T-helper 2 cell treated with Interferon-gamma antibody and Interleukin-4, amounts not matched to agents 5 μg/mL and 100 μg/mL, for 36 hours (primary cell): ENCODE measurements at places on chromosomes 2 and 18.
A peak's percentile ranks its signal among the peaks of the same experiment; 100 is the strongest.

DNA sequence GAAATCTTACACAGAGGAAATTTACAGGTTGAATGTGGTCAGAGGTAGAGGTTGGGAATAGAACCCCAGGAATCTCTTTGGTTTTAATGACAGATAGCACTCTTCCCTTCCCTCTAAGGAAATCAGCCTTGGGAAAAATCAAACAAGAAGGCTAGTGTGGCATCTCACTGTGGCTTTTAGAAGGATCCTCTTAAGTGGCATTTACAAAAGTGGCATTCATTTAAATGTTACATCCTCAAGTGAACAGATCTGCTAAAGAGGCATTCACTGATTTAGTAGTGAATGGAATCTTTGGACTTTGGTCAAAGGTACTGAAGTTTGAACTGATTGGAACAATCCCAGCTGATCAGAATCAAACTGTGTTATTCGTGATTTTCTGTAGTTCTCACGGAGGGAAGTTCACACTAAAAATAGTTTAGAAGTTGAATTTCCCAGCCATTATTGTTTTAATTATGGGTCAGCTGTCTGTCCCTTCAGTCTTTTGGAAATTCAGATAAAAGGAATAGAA lies 136.5 kb upstream of the FN1 start:
- DNase-seq: no peak

GRCh38 chr2:235659767-235660322 lies 166.0 kb downstream of the AGAP1 start:
- no peak for DNase-seq

- peak; percentile 70 for DNase-seq
Measured at GRCh38 chr2:181305301-181306123, 151.7 kb upstream of the ITGA4 start.

DNA sequence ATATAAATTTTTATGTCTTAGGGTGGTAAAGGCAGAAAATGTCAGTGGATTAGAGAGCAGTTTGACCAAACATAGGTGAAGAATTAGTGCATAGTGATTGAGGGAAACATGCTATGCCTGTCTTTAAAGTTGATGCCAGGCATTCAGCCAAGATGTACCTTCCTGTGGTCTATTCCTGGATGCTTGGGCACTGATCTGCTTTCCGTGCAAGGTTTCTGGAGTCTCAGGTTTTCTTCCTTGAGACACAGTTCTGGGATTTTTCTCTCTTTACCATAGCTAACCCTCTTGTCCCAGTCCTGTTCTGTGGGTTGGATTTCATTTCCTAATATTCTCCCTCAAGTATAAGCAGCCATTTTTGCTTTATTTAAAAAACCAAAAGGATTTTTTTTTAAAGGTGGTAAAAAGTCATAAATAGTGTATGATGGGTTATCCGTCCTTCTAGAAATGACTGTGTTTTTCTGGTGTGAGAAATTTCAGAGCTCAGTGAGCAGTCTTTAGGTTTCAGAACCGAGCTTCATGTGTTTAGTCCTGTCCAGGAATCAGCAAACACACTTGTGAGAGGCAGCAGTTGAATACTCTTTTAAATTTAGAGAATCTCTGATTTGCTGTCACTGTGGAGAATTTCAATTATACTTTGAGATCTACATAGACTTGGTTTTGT lies 43.0 kb upstream of the CYBRD1 start:
- no peak for DNase-seq

DNA sequence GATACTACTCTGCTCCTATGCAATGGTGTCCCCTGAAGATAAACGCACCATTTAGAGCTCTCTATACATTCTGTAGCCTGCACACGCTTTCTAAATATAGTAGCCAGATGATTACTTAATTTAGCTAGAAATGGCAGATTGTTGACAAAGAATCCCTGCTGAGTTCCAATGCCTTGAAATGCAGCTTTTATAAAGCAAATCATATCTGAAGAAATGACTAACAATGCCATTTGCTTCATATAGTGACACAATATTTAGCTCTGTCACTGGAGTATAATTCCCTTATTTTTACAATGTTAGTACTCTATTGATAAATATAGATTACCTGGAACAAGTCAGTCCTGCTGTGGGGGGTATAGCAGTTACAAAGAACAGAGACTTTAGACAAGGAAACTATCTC lies 166.2 kb downstream of the CDCA7 start:
- no peak for DNase-seq

- no peak for DNase-seq
Measured at GRCh38 chr2:172998547-172999272, 76.9 kb upstream of the MAP3K20 start.
